Hematopoietic multipotent progenitor cell treated with erythropoietin and hydrocortisone succinate and interleukin-3 and kit ligand, for 4 days (in vitro differentiated cells): ENCODE measurements at places on chromosomes 11 and 22.

DNA sequence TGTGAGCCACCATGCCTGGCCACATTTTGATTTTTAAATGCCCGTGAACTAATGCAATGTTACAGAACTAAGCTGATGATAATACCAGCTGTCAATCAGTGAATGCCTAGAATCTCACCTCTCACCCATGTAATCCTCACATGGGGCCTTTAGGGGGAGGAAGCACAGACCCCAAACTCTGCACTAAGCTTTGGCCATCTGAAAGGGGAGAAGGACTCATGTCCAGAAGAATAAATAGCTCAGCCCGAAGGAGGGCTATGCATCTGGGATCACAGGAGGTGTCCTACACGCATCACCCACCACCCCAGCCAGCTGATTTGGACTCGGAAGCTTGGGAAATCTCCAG, 36.0 kb upstream of the YPEL1 start:
- DNase-seq: no peak

DNA sequence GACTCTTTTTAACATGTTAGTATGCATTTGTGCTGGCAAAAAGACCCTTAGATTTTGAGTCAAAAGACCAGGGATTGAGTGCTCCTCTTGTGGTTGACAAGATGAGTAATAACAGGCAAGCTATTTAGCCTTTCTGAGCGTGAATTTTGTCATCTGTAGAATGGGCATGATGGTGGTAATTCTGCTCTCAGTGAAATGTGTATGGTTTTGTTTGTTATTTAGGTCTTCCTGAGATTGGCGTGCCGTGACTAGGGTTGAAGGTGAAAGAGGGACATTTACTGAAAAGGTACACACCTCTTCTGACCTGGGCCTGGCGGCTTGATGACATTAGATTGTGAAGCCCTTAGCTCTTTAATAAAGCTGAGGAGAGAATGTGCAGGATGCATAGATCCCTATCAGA, 8.4 kb upstream of the CEP295 start:
- no peak for DNase-seq

GRCh38 chr22:39518996-39519680, 1.2 kb upstream of the ATF4 start:
- peak; percentile 72 for DNase-seq

GRCh38 chr22:17951315-17951714, 73.0 kb downstream of the MICAL3 start:
- DNase-seq: no peak

DNA sequence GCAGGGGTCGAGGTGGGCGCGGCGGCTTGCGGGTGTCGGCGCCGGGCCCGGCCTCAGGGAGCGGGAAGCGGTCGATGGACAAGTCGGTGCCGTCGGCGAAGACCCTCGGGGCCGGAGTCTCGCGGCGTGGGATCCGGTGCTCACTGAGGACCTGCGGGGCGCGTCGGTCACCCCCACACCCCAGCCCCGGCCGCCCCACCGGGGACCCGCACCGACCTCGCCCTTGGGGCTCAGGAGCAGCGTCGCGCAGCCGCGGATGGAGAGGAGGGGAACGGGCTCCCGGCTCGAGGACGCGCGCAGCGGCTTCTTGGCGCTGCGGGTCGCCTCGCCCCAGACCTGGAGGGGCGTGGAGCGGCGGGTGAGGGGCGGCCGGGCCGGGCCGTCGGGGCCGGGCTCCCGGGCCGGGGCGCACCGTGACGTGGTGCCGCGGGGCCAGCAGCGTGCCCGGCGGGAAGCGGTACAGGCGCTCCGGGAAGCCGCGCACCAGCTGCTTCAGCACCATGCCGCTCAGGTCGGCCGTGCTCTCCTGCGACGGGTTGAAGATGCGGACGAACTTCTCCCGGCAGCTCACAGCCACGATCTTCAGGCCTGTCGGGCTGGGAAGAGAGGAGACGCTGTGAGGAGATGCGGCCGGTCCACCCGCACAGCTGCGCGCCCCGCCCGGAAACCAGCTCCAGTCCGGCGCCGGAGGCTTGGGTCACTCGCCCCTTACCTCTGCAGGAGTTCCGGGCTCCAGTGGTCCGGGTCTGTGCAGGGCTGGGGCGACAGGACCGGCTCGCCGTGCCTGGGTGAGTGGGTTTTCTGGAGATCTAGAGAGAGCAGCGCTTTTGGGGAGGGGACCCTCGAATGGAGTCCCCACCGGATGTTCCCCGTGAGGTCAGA, 4.5 kb downstream of the LMNTD2 start:
- peak; percentile 56 for DNase-seq
